ENCODE measurements at places on chromosomes 13 and 19.

- no peak for DNase-seq
These were observed 31.2 kb downstream of the CEBPG start for GRCh38 chr19:33404506-33405253.

DNA sequence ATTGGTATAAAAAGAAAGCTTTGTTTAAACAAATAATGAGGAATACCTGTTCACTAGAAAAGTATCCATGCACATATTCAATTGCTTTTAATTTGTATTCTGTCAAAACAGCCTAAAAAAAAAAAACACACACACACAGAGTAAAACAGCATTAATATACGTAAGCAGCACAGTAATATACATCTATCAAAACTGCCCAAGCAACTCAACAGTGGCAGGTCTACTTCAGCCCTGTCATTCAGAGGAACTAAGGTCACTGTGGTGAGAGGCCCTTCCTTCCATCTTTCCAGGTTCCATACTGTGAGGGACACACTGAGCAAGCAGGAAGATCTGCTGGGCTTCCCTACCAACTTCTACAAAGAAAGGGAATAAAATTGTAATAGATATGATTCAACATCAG, 3.8 kb downstream of the PROSER1 start:
- no peak for DNase-seq

GRCh38 chr13:45303866-45304265, 37.1 kb downstream of the TPT1 start:
- no peak for DNase-seq

- peak; percentile 99 for DNase-seq
These were observed 42.8 kb downstream of the GAS6 start for GRCh38 chr13:113820813-113821651.

DNA sequence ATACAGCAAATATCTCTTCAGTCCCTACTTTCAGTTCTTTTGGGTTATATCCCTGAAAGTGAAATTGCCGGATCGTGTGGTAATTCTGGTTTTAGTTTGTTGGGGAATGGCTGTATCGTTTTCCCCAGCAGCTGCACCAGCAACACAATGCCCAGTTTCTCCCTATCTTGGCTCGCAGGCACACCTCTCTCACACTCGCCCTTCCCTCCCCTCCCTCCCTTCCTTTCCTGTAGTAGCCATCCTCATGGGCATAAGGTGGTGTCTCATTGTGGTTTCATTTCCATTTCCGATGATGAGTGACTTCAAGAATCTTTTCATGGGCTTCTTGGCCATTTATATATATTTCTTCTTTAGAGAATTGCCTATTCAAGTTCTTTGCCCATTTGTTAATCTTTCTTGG, 8.6 kb upstream of the GPR18 start:
- DNase-seq: no peak

- DNase-seq: no peak
These were observed 305.4 kb downstream of the KLF12 start for GRCh38 chr13:73828811-73829210.

Data from fibroblast of gingiva (primary cell).